ENCODE measurements at places on chromosomes 7 and 10. TPM values are rescaled to one million over a fixed set of nuclear protein-coding genes. Genes with fewer than 3 reads are reported as not detected.

The GPER1 gene
- 29.8 TPM for total RNA-seq

The DPP6 gene
- not detected for total RNA-seq

GRCh38 chr10:126314863-126315493, 73.3 kb downstream of the ADAM12 start:
- no peak for DNase-seq

- DNase-seq, result no peak
These were observed 130.9 kb upstream of the PODXL start for GRCh38 chr7:131687296-131687695.

GRCh38 chr10:89342206-89342958, 14.6 kb downstream of the IFIT3 start:
- DNase-seq, result no peak

DNA sequence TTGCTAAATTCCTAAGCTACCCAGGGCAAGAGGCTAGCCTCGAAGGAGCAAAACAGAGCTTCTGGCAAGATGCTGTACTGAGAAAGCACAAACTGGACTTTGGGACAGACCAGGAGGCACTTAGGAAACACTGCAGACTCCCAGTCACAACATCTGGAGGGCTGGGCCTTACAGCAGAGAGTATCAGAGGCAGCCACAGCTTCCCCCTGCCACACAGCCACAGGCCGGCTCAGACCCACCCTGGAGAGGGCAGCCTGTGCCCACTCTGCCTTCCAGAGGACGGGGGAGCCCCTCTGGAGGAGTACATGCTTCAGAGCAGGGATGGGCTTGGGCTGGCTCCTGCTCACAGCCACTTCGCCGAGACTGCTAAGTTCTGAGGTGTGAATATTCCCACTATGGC, 17.4 kb downstream of the ESYT2 start:
- no peak for DNase-seq

GRCh38 chr7:92973293-92973731, 136.9 kb upstream of the CDK6 start:
- DNase-seq, result no peak

DNA sequence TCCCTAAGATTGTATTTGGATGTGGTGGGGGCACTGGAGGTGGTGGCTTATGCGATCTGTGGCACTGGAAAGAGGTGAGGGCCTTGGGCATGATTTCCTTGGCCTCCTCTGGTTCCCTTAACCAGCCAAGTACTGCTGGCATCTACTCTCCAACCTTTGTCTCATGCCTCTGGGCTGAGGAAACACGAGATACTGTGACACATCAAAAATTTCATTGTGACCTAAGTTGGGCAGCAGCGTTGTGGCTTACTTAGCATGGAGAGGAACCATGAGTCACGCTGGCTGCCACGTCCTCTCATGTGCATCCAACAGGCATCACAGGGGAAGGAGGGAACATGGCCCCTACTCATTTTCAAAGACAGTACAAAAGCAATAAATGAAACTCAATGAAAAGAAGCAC, 29.7 kb upstream of the GSDME start:
- DNase-seq, result no peak

- DNase-seq, result no peak
These were observed at the start of gene HOXA3 for GRCh38 chr7:27151931-27152815. Gene HOXA3, minus strand, starts transcription at chr7:27152583. Its CDS starts 41,943 bp downstream, at chr7:27110640.

GRCh38 chr10:61635932-61636331, 26.8 kb upstream of the CABCOCO1 start:
- no peak for DNase-seq

All from left lobe of liver (tissue), 2 donors.